Diencephalon (tissue), 1 donor: ENCODE measurements at places on chromosomes 4 and X. TPM values are rescaled to one million over a fixed set of nuclear protein-coding genes. Genes with fewer than 3 reads are reported as not detected.

NWD2 gene
- 14.8 TPM for total RNA-seq

VEGFD gene
- 0.46 TPM for total RNA-seq

ADGRA3 gene
- 59.7 TPM for total RNA-seq

ABCE1 gene
- 104 TPM for total RNA-seq

EXOC1L gene
- not detected for total RNA-seq

SLC26A1 gene
- total RNA-seq = 1.8 TPM

RHOXF1 gene
- total RNA-seq = not detected

ZMAT1 gene
- total RNA-seq = 8.5 TPM

MAGEA4 gene
- total RNA-seq = not detected

CT45A3 gene
- not detected for total RNA-seq

PTTG2 gene
- not detected for total RNA-seq

DCX gene
- total RNA-seq = 268 TPM

FAM241A gene
- 2.3 TPM for total RNA-seq

ADGRG4 gene
- total RNA-seq = not detected

RAB40A gene
- total RNA-seq = 1.8 TPM

MAGEB6 gene
- total RNA-seq = not detected
